Caki2 (cell line): ENCODE measurements at places on chromosomes 7 and 10.

- DNase-seq = no peak
Measured at GRCh38 chr10:16947069-16947468, 129.8 kb upstream of the RSU1 start.

DNA sequence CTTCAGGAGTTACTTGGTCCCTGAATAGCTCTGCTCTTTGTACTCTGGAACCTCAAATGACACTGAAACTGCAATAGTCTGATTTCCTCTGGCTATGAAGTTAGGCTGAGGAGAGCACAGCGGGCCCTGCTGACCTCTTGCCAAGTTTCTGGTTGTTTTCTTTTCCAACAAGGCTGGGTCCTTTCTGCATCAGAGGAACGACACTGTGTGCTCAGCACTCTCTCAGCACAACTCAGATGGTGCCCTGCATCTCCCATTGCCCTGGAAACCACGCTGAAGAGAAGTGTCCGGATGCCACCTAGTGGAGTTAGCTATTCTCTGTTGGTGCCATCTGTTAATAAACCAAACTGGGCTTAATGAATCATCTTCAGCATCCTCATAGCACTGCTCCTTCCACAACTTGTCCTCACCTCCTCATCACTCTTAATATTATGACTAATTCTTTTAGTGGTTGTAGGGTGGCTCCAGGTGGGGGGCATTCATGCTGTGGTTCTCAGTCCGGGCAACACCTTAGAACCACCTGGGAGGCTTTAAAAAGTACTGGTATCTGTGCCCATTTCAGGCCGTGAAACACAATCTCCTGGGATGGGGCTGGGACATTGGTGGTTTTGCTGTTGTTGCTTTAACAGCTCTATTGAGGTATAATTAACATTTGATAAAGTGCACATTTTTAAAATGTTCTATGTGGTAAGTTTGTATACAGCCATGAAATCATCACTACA, 8.2 kb upstream of the EFCAB10 start:
- peak; percentile 72 for DNase-seq

DNA sequence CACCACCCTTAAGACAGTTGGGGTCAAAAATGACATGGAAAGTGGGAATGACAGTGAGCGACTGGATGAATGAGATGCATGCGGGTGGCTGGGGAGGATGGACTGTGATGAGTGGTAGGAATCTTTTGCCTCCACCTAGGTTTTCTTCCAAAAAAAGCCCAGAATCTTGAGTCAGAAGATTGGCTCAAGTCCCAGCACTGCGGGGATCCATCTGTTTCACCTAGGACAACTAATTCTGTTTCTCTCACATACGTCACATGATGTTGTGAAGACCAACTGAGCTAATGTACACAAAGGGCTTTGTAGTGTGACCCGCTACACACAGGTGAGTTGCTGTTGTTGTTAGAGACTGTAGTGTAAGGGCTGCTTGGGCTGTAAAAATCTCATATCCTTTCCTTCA, 58.5 kb upstream of the SLC35B4 start:
- no peak for DNase-seq

- no peak for DNase-seq
Measured at GRCh38 chr10:128680116-128680515, 553.9 kb upstream of the MKI67 start.

GRCh38 chr10:108696792-108697477, 1226.4 kb downstream of the XPNPEP1 start:
- no peak for DNase-seq

- DNase-seq = no peak
Measured at GRCh38 chr10:126081841-126082466, 185.6 kb downstream of the FANK1 start.
